ENCODE measurements at places on chromosomes 1 and 21. TPM values are rescaled to one million over a fixed set of nuclear protein-coding genes. Genes with fewer than 3 reads are reported as not detected.

DNA sequence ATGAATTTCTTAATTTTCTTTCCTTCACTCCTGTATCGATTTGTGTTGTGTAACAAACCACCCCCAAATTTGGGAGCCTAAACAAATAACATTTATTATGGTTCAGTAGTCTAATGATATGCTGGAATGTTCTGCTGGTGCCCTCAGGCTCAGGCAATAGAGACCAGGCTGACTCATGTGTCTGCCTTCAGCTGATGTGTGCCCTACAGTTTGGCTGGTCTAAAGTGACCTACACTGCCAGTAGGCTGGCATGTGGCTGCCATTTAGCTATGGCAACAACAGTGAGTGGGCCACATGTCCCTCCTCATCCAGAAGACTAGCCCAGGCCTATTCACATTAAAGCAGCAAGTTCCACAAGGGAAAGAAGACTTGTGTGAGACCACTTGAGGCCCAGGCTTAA is 115.8 kb downstream of the PTPRC start:
- no peak for DNase-seq

DNA sequence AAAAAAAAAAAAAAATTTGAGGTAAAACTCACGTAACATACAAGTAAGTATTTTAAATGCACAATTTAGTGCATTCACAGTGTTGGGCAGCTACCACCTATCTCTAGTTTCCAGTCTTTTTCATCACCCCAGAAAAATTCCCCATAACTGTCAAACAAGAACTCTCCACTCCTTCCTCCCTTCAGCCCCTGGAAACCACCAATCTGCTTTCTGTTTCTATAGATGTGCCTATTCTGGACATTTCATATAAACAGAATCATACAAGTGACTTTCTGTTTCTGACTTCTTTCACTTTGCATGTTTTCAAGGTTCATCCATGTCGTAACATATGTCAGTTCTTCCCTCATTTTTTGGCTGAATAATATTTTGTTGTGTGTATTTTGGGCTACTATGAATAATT is 24.9 kb upstream of the ETS2 start:
- DNase-seq: no peak

- no peak for DNase-seq
Measured at GRCh38 chr1:11340233-11340632, 67.2 kb downstream of the UBIAD1 start.

DNA sequence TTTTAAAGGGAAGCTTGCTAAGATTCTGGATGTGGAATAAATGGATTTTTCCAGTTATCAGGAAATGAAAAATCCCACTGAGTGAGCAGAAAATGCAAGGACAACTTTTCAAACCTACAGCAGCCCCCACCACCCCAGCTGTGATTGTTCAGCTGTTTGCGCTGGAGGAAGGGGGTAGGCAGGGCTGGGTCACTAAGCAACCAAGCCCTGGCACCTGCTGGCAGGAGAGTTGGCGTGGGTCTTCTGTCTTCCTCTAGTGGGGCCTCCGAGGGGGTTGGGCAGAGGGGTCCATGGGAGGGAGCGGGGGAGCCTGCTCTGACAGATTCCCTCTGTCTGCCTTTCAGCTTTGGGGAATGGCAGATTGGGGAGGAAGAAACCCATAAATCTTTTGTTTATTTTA is 45.3 kb downstream of the EIF2D start:
- no peak for DNase-seq

GRCh38 chr1:245895455-245895959 is 611.6 kb downstream of the SMYD3 start:
- DNase-seq: no peak

DNA sequence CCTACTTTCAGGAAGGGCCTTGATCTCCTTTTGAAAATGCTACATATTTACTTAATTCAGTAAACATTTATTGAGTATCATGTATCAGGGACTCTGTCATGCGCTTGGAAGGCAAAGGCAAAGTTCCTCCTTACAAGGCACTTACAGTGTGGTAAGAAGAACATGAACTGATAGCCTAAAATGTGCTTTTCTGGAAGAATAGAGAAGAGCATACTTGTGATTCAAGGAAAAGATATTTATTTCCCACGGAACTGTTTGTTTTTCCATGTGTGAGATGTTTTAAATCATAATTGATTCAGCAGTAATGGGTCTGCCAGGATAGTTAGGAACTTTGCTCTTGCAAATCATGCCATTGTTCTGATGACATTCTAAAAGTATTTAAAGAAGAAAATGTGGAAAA is 110.1 kb upstream of the ZNHIT6 start:
- DNase-seq: no peak

DNA sequence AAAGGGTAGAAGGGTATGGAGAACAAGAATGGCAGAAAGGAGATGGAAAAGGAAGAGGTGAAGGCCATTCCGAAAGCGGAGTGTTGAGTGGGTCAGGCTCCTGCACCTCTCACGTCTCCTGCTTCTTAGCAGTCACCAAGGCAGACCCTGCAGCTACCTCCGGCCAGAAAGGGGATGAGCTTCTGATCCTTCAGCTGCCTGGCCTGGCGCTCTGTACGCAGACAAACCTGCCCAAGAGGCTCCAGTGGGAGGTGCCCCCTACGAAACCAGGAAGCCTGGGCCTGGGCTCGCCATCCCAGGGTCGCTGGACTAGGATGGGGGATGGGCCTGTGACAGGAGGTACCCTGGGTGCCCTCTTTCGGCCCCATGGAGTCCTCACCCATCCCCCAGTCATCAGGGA is 3.0 kb downstream of the GPR61 start:
- no peak for DNase-seq

- no peak for DNase-seq
Measured at GRCh38 chr1:42845866-42846256, 552 bp upstream of the ZNF691 start.

- no peak for DNase-seq
Measured at GRCh38 chr1:185033686-185034085, 11.7 kb upstream of the RNF2 start.

GRCh38 chr1:111032295-111032897 is 68.7 kb upstream of the LRIF1 start:
- no peak for DNase-seq

- no peak for DNase-seq
Measured at GRCh38 chr21:15793550-15794235, 63.9 kb downstream of the USP25 start.

GRCh38 chr1:100354971-100355394 is 2.7 kb downstream of the CDC14A start:
- peak; percentile 63 for DNase-seq

- no peak for DNase-seq
Measured at GRCh38 chr1:150981805-150982712, at the start of gene ANXA9. TSS of gene ANXA9 (plus strand) at chr1:150982292. CDS start at chr1:150983106, 814 bp downstream.

DNA sequence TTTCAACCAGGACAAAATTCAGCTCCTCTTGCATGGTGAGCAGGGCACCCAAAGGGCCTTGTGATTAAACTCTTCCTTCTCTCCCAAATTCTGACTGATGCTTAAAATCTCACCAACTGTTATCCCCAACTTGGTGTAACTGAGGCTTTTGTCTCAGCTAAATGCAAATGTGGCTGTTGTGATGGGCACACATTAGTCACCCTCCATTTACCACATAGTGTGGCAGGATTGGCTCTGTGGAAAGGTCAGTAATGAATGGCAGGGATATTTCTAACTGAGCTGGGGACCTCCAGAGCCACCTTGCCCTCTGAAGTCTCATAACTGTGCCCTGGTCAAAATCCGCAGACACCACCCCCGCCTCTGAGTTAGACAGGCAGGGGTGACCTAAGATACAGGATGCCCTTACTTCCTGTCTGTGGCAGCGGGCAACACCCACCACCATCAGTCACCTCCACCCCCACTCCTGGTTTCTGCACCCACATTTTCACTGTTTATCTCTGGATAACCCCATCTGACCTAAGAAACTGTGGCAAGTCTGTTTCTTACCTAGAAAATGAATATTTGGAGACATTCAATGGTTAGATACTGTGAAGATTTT is 25.4 kb upstream of the RGS16 start:
- DNase-seq: no peak

VHLL gene
- not detected for total RNA-seq

CAPN2 gene
- total RNA-seq: 258 TPM

PTGS2 gene
- 5.4 TPM for total RNA-seq

RIMS3 gene
- 3.2 TPM for total RNA-seq

MRPS14 gene
- total RNA-seq: 21.0 TPM

CCDC190 gene
- total RNA-seq: not detected

TENT5C gene
- total RNA-seq: 0.07 TPM

FAM177B gene
- total RNA-seq: not detected
